ENCODE measurements at places on chromosomes 13 and 19.
A peak's percentile ranks its signal among the peaks of the same experiment; 100 is the strongest.

DNA sequence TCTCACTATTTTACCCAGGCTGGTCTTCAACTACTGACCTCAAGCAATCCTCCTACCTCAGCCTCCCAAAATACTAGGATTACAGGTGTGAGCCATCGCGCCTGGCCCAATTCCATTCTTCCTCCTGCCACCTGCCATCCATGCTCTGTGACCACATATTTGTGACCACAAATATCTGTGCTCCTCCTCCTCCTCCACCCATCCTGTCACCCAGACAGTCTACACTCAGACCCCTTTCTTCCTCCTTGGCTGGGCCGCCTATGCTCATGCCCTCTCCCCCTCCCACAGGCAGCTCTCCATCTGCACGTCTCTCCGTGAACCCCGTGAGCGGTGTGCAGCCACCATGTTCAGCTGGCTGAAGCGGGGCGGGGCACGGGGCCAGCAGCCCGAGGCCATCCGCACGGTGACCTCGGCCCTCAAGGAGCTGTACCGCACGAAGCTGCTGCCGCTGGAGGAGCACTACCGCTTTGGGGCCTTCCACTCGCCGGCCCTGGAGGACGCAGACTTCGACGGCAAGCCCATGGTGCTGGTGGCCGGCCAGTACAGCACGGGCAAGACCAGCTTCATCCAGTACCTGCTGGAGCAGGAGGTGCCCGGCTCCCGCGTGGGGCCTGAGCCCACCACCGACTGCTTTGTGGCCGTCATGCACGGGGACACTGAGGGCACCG, 3.2 kb downstream of the EHD2 start:
- DNase-seq = no peak

DNA sequence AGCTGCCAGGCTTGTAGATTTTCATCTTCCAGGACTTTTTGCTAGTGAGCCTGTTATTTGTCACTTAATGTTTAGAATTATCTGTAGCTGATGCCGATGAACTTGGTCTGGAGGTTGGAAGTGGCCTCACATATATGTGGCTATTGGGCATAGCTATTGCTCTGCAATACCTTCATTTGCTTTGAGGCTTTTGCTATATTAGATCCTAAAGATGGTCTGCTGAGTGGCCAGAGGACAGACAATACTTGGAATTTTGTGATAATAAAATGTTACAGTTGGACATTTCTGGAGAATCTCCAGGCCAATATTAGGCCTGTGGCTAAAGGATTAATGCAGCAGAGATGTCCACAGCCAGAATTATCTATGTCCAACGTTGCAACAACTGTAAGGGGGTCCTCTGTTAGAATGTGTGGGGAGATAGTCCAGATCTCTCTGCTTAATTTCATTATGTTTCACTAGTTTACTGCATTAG, 222.3 kb downstream of the GPC5 start:
- DNase-seq = no peak

DNA sequence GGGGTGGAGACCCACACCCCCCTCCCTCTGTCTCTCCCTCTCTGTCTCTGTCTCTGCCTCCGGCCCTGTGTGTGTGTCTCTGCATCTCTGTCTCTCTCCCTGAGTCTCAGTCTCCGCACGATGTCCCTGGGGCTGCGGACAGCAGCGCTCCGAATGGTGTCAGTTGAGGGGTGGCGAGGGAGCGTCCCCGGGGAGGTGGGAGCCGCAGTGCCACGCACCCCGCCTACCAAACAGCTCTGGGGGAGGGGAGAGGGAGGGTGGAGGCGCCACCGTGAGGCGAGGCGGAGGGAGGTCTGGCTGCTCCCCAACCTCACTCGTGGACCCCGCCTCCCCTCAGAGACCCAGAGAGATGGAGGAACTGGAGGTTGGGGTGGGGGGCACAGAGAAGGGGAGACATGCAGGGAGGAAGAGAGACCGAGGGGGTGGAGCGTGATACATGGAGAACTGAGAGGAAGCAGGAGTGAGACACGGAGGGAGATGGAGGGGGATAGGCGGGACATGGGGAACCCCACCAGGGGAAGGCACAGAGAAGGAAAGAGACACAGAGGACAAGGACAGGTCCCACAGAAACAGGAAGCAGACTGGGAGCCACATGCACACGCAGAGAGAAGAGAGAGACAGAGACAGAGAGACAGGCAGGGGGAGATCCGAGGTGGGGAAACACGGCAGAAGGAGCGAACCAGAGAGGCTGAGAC, 7.2 kb downstream of the ERFL start:
- DNase-seq = no peak

- peak; percentile 28 for DNase-seq
These were observed at the start of gene PRMT1 for GRCh38 chr19:49677231-49677900. PRMT1 (plus strand) TSS chr19:49677271; CDS start chr19:49677281, 10 bp downstream.

- DNase-seq = no peak
These were observed 53.6 kb downstream of the DGKH start for GRCh38 chr13:42101821-42102585.

- no peak for DNase-seq
These were observed 18.4 kb upstream of the URI1 start for GRCh38 chr19:29923653-29924052.

DNA sequence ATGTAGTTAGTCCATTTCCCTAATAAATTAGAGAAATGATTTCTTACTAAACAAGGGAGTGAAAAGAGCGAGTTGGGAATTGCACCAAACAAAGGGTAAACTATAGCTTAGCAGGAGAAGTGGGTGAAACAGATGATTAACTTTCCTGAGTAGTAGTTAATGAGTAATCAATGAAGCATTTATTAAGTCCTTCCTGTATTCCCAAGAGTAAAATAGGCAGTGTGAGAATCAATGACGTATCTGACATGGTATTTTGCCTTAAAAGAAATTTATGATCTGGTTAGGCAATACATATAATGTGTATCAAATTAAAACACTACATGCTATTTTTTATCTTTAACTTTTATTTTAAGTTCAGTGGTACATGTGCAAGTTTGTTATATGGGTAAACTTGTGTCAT, 142.8 kb downstream of the KLF5 start:
- DNase-seq = no peak

DNA sequence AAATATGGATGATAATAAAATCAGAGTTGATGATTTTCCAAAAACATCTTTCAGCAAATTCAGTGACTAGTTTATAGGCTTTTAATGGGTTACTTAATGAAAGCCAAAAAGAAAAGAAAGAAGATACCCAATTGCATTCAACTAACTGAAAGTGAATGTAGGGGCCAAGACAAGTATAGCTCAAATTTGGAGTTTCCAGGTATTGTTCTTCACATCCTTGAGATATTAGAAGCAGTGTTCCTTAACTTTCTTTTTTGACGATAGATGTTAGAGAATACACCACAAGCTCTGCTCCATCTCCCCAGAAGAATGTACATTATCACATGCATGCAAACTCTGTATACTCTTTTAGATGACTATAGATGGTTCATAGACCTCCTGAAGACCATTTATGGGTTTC, 43.6 kb downstream of the PDS5B start:
- no peak for DNase-seq

GRCh38 chr13:29454931-29455481, 140.5 kb downstream of the SLC7A1 start:
- DNase-seq = no peak

- no peak for DNase-seq
These were observed 29.0 kb downstream of the ZNF730 start for GRCh38 chr19:23145617-23146415.

GRCh38 chr19:56403764-56404704, at the start of gene ZNF583:
ZNF583 (plus strand) TSS chr19:56404332; CDS start chr19:56407115, 2,783 bp downstream.
- peak; percentile 85 for DNase-seq

DNA sequence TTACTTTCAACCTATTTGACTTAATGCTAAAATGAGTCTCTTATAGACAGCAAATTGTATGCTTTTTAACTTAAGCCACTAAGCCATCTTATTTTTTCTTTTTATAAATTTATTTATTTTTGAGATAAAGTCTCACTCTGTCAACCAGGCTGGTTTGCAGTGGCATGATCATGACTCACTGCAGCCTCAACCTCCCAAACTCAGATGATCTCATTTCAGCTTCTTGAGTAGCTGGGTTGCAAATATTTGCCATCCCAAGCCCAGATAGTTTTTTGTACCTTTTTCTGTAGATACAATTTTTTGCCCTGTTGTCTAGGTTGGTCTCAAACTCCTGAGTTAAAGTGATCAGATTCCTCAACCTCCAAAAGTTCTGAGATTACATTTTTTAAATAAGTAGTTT, 27.1 kb downstream of the ZNF714 start:
- no peak for DNase-seq

Data from NCI-H1105 treated with DMSO at 0.1 percent for 48 hours (cell line).